Lung (tissue), 17 donors: ENCODE measurements at places on chromosomes 13 and 19. TPM values are rescaled to one million over a fixed set of nuclear protein-coding genes. Genes with fewer than 3 reads are reported as not detected.

- no peak for DNase-seq
Observed at GRCh38 chr13:106484084-106484483, 51.4 kb downstream of the EFNB2 start.

GRCh38 chr13:60275208-60275607, 111.5 kb upstream of the DIAPH3 start:
- DNase-seq: no peak

GRCh38 chr13:103898481-103898880, 832.3 kb upstream of the SLC10A2 start:
- DNase-seq: no peak

DNA sequence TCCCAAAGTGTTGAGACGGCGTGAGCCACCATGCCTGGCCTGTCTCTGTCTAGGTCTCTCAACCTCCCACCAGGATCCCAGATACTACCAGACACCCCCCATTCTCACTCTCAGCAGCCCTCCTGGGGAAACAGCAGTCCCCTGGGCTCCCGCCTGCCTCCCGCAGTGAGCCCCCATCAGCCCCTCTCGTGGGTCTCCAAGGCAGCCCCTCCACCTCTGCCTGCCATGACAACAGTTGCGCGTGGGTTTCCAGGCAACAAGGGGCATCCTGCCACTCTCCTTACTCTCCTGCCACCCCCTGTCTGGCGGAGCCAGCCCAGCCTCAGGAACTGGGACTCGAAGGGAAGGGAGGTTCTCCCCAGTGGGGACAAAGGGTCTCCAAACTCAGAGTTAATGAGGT, 5.2 kb downstream of the LRRC4B start:
- no peak for DNase-seq

The ZNF563 gene
- 3.2 TPM for total RNA-seq

- peak; percentile 30 for DNase-seq
Observed at GRCh38 chr13:75788481-75788981, 152.4 kb downstream of the LMO7 start.
